Mesenchymal stem cell (in vitro differentiated cells and primary cell): ENCODE measurements at places on chromosomes 5 and 9.
A peak's percentile ranks its signal among the peaks of the same experiment; 100 is the strongest.

GRCh38 chr5:125198270-125198974 is 452.0 kb upstream of the ZNF608 start:
- peak; percentile 86 for DNase-seq

GRCh38 chr5:23136958-23137357 is 283.8 kb upstream of the CDH12 start:
- no peak for DNase-seq

DNA sequence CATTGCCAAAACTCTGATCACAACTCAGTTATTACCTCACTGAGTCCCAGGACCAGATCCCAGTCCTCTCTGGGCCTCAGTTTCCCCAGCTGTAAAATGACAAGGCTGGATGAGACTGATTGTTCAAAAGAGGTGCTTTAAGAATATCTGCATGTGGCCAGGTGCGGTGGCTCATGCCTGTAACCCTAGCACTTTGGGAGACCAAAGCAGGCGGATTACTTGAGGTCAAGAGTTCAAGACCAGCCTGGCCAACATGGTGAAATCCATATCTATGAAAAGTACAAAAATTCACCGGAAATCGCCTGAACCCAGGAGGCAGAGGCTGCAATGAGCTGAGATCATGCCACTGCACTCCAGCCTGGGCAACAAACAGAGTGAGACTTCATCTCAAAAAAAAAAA is 8.3 kb downstream of the ATOX1 start:
- DNase-seq, result no peak

- DNase-seq, result no peak
Measured at GRCh38 chr5:36359267-36359666, 57.6 kb upstream of the RANBP3L start.

GRCh38 chr5:83595217-83595616 is 123.7 kb downstream of the VCAN start:
- no peak for DNase-seq

DNA sequence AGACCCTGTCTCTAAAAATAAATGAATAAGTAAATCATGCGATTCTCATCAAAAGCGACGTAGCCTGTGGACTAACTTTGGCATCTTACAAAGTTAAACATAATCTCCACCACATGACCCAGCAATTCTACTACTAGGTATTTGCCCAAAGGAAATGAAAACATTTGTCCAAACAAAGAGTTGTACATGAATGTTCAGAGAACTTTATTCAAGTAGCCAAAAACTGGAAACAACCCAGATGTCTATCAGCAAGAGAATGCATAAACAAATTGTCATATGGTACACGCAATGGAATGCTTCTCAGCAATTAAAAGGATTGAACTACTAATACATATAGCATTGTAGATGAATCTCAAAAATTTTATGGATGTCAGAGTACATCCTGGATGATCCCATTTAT is 82.6 kb downstream of the ADRB2 start:
- DNase-seq, result peak; percentile 75

- DNase-seq, result no peak
Measured at GRCh38 chr9:549455-549997, 292.0 kb upstream of the DMRT1 start.
